ENCODE measurements at places on chromosomes 1 and 21. TPM values are rescaled to one million over a fixed set of nuclear protein-coding genes. Genes with fewer than 3 reads are reported as not detected.
A peak's percentile ranks its signal among the peaks of the same experiment; 100 is the strongest.

GRCh38 chr1:52676249-52676903 is 21.8 kb downstream of the COA7 start:
- DNase-seq = peak; percentile 62

- DNase-seq = no peak
Measured at GRCh38 chr1:6969762-6970161, 184.5 kb downstream of the CAMTA1 start.

GRCh38 chr1:17212487-17213121 is 7.7 kb downstream of the PADI1 start:
- DNase-seq = peak; percentile 64

GRCh38 chr1:58765006-58765405 is 18.8 kb downstream of the JUN start:
- no peak for DNase-seq

GRCh38 chr1:225765982-225766674 is 11.5 kb upstream of the SRP9 start:
- DNase-seq = no peak

- peak; percentile 85 for DNase-seq
Measured at GRCh38 chr1:156104065-156104810, 10.3 kb upstream of the LMNA start.

- no peak for DNase-seq
Measured at GRCh38 chr1:225771661-225772322, 5.8 kb upstream of the SRP9 start.

- no peak for DNase-seq
Measured at GRCh38 chr21:46255758-46256337, 27.3 kb upstream of the LSS start.

SLAMF9 gene
- total RNA-seq = not detected

FAM151A gene
- not detected for total RNA-seq

PRKCZ gene
- total RNA-seq = 97.6 TPM

Measured in lower lobe of right lung (tissue), 2 donors.